Stimulated activated CD4-positive, alpha-beta T cell treated with anti-CD3 and anti-CD28 coated beads, TNF-alpha, amount 100 ng/mL, for 4 hours (primary cell): ENCODE measurements at places on chromosomes 2 and 18.

GRCh38 chr2:240136671-240137292 lies 677 bp upstream of the COPS9 start:
- no peak for DNase-seq

GRCh38 chr18:46370898-46371297 lies 266.7 kb downstream of the HAUS1 start:
- DNase-seq: no peak

DNA sequence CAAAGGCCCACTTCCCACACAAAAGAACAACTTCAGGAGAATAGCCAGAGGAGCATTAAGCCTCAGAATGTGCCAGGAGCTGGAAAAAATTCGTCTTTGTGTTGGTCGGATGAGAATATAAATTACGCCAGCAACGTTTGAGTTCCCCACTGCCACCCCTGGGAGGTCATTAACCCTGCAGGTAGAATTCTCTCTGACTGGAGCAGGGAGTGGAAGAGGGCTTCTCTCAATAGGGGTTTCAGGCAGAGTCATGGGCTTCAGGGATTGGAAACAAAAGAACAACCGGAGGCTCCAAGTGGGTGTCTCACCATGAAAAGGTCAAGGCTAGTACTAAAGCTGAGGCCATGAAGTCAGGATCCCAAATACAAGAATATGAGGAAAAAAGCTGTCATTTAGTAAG lies 69.0 kb upstream of the DDX18 start:
- DNase-seq: no peak

DNA sequence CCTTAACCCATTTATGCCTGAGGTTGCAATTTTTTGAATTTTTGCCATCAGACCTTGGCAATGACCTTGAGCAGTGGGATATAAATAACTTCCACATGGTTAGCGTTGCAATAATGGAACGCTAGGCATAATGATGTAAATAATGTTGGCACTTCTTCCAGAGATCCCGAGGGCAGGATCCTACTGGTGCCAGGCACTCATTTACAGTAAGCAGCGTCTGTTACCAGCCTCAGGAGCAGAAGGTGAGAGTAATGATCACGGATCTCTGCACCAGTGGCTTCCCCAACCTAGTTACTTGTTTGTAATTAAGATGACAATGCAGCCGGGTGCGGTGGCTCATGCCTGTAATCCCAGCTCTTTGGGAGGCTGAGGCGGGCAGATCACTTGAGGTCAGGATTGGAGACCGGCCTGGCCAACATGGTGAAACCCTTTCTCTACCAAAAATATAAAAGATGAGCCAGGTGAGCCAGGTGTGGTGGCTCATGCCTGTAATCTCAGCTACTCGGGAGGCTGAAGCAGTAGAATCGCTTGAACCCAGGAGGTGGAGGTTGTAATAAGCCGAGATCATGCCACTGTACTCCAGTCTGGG lies 41.9 kb downstream of the CPO start:
- DNase-seq: no peak

DNA sequence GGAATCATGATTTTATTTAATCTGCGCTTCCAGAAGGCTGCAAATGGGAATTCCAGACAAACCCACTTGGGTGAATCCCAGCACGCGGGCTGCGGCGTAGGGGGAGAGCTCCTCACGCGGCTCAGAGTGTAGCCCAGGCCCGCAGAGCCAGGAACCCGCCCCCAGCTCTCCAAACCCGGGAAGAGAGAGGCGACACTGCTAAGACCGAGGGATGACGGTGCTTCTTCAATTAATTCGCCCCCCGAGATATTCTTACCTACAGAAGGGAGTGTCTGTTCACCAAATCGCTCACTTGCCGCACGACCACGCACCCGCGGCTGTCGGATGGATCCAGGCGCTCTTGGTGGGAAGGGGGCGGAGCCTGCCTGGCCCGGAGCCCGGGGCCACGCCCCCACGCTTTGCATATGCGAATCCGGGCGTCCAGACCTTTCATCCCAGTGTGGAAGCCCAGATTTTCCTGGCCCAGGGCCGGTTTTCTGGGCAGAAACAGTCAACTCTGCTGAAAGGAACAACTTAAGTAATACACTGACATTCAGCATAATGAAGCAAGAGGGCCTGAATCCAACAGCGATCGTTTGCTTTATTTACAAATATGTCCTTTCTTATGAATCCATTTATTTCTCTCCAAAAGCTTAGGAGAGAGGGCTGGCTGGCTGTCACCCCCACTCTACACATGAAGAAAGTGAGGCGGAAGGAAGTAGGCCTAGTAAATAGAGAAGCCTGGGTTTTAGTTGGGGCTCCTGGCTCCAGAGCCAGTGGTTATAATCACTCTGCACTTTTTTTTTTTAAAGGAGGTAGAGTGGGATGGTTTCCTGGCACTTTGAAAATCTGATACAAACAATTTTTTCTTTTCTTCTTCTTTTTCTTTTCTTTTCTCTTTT lies at the start of gene SLC19A3:
SLC19A3 (minus strand) TSS at position 342 of the 881 bp plus-strand sequence. CDS start 15,710 bp downstream, outside the sequence.
- DNase-seq: no peak

DNA sequence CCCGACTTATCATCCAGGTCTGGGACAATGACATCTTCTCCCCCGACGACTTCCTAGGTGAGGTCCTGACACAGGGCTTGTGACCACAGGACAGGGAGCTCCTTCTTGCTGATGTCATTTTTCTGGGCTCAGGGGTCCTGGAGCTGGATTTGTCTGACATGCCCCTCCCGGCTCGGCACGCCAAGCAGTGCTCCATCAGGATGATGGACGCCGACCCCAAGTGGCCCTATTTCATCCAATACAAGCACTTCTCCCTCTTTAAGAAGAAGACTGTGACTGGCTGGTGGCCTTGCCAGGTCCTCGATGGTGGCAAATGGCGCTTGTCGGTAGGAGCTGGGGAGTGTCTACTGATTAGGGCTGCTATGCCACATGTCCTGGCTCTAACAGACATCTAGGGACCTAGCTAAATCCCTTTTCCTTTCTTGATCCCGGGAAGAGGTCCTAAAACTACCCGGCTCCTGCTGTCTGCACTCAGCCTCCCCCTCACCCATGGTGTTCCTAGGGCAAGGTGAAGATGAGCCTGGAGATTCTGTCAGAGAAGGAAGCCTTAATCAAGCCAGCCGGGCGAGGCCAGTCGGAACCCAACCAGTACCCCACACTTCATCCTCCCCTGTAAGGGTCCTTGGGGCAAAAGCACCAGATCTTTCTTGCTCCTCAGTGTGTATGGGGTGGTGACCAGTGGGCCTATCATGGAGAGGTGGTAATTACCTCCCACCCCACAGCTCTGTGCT lies 36.7 kb downstream of the LMAN2L start:
- no peak for DNase-seq

GRCh38 chr2:176813621-176814049 lies 399.0 kb upstream of the HNRNPA3 start:
- no peak for DNase-seq

- DNase-seq: no peak
These were observed 19.6 kb downstream of the CERS6 start for GRCh38 chr2:168475636-168476035.

DNA sequence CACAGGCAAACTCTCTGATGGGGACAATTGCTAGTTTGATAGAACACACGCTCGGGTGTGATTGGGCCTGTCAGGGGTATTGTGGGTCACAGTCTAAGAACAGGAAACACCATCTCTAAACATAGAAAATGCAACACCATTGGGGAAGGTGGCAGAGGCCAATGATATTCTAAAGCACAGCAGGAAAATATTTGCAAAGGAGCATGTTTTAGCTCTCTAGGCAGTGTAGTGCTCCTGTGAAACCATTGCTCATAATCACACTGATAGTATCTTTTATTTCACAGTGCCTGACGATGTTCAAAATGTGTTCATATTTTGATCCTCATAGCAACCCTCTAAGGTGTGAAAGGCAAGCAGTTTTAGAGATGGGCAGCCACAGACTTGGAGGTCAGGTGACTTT lies 224.2 kb downstream of the CD226 start:
- no peak for DNase-seq
